Globus pallidus (tissue), 1 donor: ENCODE measurements at places on chromosomes 1 and 21.
A peak's percentile ranks its signal among the peaks of the same experiment; 100 is the strongest.

GRCh38 chr21:45839274-45839673 lies 142.3 kb upstream of the COL6A1 start:
- no peak for DNase-seq

DNA sequence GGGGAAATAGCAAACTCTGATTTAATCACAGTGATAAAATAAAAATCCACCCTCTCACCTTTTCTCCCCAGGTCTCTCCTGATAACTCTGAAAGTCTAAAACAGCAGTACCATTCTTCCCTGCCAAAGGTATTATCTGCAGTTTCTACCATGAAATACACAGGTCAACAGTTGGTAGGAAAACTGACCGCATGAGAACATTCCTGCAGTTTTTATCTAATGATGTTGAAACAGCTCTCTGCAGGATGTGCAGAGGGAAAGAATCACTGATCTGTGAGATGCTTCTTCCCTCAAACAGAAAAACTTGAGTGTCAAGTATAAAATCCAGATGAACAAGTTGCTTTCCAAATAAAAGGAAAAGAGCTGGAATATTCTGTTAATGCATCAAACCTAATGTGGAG lies 39.1 kb downstream of the KCNJ6 start:
- DNase-seq: no peak

GRCh38 chr1:95041491-95042165 lies 31.1 kb downstream of the ALG14 start:
- peak; percentile 72 for DNase-seq

DNA sequence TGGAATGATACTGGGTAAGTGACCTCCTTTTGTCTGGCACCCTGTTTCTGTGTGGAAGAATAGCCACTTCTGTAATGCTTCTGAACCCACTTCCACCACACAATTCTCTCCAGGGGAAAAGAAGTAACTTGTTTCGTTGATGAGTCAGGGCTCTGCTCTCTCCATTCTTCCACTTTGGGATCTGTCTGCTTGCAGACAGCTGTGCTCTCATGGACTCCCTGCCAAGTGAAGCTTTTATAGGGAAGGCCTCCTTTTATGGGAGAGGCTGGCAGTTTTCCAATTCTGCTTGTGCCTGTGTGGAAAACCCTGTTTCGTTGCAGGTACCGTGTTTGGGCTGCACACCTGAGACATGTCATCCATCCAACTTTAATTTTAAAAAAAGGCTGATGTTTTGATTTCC lies 130.7 kb downstream of the GIPC2 start:
- DNase-seq: no peak
